ENCODE measurements at places on chromosomes 1 and 21.

GRCh38 chr1:36855699-36856494, 178.4 kb downstream of the GRIK3 start:
- no peak for DNase-seq

GRCh38 chr1:68644504-68644903, 147.6 kb upstream of the DEPDC1 start:
- DNase-seq: no peak

GRCh38 chr1:241518476-241519307, 863 bp downstream of the FH start:
- no peak for DNase-seq

GRCh38 chr1:18234790-18235242, 127.2 kb downstream of the IGSF21 start:
- no peak for DNase-seq
